ENCODE measurements at places on chromosomes 1 and 21. TPM values are rescaled to one million over a fixed set of nuclear protein-coding genes. Genes with fewer than 3 reads are reported as not detected.

The SIM2 gene
- 20.6 TPM for polyA plus RNA-seq

The NCMAP gene
- polyA plus RNA-seq = 0.53 TPM

The CACNA1S gene
- 0.40 TPM for polyA plus RNA-seq

The RPS6KA1 gene
- polyA plus RNA-seq = 19.3 TPM

GRCh38 chr21:45317398-45318145 lies 29.9 kb upstream of the POFUT2 start:
- DNase-seq = no peak

DNA sequence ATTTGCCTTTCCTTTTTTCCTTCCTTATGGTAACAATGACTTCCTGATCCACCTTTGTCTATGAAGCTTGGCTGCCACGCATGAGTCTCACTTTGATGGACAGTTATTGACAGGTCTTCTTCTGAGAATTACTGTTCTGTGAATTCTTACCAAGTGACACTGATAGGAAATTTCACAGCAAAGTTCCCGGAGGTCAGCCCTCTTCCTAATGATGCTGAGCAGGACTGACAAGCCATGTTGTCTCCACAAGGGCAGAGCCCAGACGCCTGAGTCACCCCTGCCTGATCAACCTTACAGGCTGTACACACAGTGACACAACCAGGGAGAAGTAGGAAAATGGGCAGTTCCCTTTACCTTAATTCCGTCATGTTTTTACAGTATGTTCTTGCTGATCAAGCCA lies 44.2 kb downstream of the ZC3H11B start:
- no peak for DNase-seq

DNA sequence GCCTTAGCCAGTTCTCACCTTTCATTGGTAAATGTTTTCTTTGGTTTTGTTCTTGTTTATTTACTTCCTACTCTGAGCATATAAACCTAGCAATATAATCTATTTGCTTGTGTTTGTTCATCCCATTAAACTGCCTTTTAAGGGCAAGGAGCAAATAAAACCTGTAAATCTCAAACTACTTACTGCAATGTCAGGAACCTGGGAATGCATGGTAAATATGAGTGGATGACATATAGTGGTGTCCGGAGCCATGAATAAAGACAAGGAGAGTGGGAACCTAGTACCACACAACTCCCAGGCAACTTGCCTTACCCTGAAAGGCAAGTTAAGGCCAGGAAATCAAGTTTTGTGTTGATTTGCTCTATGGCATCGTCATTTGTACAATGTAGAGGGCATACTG lies 1133.7 kb upstream of the NCAM2 start:
- DNase-seq = no peak

GRCh38 chr1:47212636-47213229 lies 19.3 kb downstream of the TAL1 start:
- DNase-seq = no peak

- DNase-seq = no peak
These were observed 2.3 kb upstream of the BACH1 start for GRCh38 chr21:29296446-29296845.

DNA sequence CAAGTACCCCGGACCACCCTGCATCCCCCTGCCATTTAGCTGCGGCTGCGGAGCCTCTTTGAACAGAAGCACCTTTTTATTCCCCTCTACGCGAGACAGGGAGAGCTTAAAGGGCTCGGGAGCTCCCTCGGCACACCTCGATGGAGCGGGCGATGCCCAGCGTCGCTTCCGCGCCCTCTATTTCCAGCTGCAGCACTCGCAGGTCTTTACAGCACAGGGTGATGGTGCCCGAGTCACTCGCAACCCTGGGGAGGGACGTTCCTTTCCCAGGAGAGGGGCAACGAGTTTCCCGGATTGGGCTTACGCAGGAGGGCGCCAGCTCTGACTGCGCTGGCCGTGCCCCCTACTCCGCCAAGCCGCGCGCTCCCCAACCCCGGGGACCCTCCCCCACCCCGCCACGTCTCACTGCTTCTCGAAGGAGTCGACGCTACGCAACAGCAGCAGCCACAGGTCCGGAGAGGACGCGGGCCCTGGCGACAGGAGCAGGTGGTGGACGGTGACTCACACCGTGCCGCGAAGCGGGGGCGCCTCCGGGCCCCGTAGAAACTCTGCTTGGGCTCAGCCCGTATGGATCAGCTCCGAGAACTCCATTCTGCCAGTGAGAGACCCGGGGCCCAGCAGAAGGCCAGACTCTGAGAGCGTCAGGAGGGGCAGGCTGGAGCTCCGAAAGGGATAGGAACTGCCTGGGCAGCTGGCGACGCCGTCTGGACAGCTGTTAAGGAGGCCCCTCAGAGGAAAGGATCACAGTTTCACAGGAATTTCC lies 5.8 kb upstream of the FAM167B start:
- no peak for DNase-seq

- no peak for DNase-seq
These were observed 57.6 kb downstream of the CD34 start for GRCh38 chr1:207853372-207853757.

GRCh38 chr1:6447818-6448748 lies 17.9 kb downstream of the TNFRSF25 start:
- DNase-seq = no peak

- no peak for DNase-seq
These were observed 502.0 kb downstream of the SMYD3 start for GRCh38 chr1:246005067-246005466.

GRCh38 chr1:156664046-156664766 lies 13.0 kb downstream of the NES start:
- DNase-seq = no peak

Measured in left renal pelvis (tissue), 4 donors.